Posterior vena cava (tissue), 2 donors: ENCODE measurements at places on chromosomes 3 and 15. TPM values are rescaled to one million over a fixed set of nuclear protein-coding genes. Genes with fewer than 3 reads are reported as not detected.

DNA sequence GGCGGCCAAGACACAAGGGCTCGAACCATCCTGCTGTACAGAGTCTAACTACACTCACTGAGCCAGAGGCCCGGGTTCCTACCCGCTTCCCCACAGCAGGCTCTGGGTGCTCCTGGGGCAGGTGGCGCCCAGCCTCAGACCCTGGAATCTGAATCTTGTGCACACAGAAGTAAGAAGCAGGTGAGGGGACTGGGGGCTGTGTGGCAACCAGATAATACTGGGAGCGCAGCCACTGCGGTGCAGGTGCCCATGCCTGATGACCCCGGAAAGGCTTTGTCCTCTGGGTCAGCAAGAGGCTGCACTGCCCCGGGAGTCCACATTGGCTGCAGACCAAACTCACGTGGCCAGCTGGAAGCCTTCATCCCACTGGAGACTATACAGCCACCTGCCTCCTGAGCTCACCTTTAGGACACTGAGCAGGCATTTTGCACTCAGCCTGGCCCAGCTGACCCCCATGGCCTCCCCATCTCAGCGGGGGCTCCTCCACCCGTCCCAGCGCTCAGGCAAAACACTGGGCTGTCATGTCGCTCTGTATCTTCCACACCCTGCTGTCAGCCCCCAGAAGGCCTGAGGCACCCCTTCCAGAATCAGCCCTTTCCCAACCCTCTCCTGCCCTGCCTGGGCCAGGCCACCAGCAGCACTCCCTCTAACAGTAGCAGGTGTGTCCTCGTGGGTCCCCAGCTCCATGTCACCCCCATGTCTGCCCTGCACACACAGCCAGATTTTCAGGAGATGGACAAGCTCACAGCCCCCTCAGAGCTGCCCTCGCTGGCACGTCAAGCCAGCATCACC, 101.0 kb upstream of the IQSEC1 start:
- peak; percentile 70 for DNase-seq

- DNase-seq, result peak; percentile 9
Measured at GRCh38 chr15:90033006-90033405, 31.9 kb downstream of the ZNF710 start.

DNA sequence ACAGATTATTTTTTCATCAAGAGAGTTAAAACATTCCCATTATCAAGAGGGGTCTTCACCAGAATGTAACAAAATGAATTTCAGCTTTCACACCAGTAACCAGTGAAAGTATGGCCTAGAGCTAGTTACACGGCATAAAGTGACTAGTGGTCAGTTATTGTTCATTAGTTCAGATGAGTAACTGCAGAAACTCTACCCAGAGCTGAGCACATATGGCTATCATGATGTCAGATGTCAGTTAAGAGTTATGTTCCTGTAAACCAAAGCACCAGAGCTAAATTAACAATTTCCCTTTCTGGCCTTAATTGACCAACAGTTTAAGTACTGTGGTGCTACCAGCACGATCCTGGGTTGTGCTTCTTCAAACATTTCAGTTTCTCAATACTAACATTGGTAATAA, 6.6 kb upstream of the MRPS25 start:
- no peak for DNase-seq

- no peak for DNase-seq
Measured at GRCh38 chr3:123353850-123354233, 95.0 kb downstream of the ADCY5 start.

DNA sequence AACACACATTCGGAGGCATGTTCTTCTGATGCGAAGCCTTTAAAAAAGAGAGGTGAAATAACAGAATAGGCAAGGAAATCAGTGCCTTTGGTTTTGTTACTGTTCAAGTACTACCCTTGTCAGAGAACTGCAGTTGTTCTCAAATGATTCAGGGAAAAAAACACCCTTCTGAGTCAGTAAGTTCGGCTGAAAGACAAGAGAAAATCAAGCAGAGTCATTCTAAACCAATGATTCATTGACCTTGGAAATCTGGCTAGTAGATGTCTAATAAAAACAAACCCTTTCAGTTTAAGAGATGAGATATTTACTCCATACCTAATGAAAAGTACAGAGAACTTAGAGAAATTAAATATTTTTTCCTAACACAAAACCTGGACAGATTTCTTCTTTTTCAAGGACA, 72.7 kb upstream of the ABI3BP start:
- no peak for DNase-seq

- no peak for DNase-seq
Measured at GRCh38 chr3:141894524-141895176, 18.2 kb downstream of the ATP1B3 start.

- no peak for DNase-seq
Measured at GRCh38 chr3:15465876-15466585, 38.6 kb downstream of the EAF1 start.

DNA sequence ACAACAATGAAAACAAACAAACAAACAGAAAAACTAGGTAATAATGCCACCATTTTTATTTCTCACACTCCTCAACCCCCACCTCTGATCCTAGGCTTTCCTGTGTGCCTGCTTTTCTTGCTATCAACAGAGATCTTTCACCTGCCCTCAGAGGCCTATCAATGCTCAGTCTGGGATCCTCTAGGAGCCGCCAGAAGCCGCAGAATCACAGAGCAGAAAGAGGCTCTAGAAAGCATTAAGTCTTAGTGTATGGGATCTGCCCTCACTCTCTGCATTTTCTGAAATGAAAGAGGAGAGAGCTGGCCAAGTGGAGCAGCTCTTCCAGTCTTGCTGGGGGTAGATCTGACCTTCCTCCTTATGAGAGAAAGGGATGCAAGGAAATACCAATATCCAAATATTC, 306.8 kb downstream of the TUSC7 start:
- no peak for DNase-seq

- DNase-seq, result no peak
Measured at GRCh38 chr15:99504071-99504822, 61.5 kb upstream of the MEF2A start.

DNA sequence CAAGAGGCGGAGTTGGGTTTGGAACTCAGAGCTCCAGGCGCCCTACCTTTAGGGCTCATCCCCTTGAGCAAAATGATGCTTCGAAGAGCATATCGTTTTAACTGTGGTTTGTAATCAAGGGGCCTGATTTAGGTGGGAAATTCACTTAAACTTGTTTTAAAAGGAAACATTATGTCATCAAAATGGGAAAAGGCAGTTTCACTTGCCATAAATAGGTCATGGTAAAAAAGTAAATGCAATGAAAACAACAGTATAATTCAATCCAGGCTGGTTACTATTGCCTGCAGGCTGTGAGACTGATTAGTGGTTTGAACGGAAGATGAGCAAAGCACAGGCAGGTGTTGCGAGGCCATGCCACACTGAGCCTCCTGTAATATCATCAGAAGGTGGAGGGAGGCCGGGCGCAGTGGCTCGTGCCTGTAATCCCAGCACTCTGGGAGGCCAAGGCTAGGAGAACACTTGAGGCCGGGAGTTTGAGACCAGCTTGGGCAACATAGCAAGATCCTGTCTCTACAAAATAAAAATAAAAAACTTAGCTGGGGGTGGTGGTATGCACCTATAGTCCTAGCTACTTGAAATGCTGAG, 2.1 kb downstream of the HDAC11 start:
- peak; percentile 64 for DNase-seq

DNA sequence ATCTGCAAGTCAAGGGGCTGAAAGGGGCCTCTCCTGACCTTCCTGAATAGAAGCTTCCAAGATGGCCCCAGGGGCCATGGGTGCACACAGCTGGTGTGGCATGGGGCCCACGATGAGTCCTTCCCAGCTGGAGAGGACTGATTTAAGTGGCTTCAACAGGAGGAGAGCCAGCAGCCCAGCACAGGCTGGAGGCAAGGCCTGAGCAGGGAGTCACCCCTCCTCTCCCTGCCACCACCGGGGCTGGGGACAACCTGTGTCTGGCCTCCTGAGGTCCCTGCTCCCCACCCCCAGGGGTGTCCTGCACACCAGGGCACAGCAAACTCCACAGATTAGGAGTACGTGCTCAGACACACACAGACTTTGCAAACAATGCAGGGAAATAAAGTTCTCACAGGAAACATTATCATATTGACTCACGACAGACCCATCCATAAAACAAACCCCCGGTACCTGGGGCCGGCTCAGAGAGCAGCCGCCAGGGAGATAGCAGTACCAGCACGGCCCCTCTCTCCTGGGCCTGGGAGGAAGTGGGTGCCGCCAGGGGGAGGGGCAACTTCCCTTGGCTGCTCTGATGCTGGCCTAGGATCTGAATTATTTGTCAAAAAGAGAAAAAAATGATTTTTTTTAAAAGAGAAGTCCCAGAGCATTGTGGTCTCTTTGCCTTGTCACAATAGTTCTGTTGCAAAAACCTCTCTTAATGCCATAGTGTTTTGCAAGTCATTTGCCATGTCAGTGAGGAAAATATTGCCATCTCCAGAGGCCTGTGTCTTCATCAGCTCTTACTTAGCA, 21.9 kb upstream of the TSEN2 start:
- no peak for DNase-seq

DNA sequence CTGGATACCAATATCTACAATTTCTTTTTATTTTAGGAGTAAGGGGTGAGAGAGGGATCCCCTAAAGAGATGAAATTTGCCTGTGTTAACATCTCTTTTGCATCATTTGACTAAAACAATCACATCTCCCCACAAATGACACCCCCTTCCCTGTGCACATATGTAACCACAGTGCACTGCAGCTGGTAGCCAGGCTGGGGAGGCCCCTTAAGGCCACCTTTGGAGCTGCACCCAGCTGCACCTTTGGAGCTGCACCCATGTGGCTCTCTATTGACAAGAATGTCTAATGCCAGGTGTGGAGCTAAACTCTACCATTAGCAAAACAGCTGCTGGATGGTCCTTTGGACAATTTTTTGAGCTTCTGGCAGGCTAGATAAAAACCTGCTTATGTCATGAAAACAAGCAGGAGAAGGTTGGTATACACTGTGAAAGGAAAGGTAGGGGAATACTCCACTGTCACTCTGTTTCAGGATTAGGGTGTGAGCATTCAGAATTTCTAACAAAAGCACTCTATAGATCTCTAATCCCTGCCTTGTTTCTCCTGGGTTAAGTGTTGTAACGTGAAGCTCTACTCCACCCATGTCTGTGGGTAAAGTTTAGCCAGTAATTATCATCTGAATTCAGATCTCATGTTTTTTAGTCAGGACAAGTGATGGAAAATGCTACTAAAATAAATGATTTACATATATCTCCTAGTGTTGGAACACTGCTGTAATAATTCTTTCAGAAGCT, 52.1 kb downstream of the TFG start:
- no peak for DNase-seq

GRCh38 chr15:93460717-93461116, 371.7 kb upstream of the RGMA start:
- no peak for DNase-seq

- DNase-seq, result no peak
Measured at GRCh38 chr3:197132916-197133530, 103.4 kb upstream of the MELTF start.

- peak; percentile 92 for DNase-seq
Measured at GRCh38 chr3:51974963-51975851, at the start of gene ABHD14A. TSS of gene ABHD14A (plus strand) at chr3:51975064. CDS start at chr3:51975136, 72 bp downstream.

- DNase-seq, result no peak
Measured at GRCh38 chr3:123153125-123154019, 48.4 kb upstream of the SEC22A start.

- DNase-seq, result no peak
Measured at GRCh38 chr3:41893977-41894376, 67.9 kb downstream of the ULK4 start.

DNA sequence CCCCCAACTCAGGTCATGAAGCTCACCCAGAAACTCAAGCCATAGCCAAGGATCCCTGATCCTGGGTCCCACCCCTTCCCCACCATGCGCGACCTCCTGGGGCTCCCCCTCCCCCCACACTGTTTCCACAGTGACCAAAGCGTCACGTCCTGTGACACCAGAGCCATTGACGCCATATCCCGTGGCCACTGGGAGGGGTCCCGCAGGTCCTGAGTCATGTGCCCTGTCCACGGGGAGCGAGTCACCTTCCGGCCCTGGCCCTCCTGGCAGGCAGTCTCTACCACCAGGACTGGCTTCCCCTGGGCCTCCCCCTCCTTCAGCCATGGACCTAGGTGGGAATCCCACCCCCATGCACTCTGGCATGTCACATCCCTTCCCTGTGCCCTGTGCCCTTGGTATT, 15.6 kb downstream of the SEMA3F start:
- DNase-seq, result peak; percentile 91

DNA sequence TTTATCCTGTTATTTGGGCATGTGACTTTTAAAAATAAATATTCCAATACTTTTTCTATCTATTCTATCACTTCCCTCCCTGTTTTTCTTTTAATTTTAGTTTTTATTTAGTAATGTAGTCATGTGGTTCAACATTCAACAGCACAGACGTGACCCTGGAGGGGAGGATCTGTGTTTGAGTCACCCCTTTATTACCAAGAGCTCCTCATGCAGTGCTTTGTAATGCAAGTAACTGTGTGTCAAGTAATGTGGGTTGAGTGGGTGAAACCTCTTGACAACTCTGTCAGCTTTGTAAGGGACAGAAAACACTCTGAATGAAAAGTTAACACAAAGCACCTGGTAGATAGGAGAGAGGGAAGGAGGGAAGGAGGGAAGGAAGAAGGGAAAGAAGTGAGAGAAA, 89.7 kb upstream of the FGF12 start:
- DNase-seq, result no peak

DNA sequence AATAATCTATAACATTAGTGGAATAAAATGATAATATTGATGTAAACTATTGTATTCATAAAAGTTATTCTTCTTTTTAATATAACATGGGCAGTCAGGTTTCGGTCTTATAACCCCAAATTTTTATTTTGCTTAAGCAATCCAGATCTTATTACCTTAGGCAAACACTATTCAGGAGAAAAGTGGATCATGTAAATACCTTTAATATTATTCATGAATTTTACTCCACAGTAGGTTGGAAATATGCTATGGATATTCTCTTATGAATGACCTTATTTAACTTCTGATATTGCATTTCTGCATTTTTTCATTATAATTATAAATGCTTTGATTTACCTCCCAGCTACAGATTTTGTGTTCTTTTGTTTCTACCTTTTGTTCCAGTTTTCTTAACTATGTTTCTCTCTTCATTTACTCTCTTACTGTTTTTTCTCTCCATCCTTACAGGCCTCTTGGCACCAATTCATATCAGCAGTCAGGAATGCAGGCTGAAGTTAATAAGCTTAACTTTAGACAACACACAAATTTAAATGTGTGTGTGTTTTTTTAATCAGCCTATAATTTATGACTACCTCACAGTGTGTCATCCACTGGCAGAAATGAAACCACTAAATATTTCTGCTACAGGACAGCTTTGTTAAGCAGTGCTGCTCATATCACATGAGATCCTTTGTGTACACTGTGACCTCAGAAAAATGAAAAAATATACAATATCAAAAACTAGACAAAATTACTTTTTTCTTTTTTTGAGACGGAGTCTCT, 111.0 kb downstream of the NSUN3 start:
- DNase-seq, result no peak

The TGM4 gene
- not detected for total RNA-seq

The SPTBN5 gene
- total RNA-seq, result 0.71 TPM

The AGBL1 gene
- not detected for total RNA-seq

The SLC38A3 gene
- 0.62 TPM for total RNA-seq

The IL5RA gene
- total RNA-seq, result not detected

The POLQ gene
- 0.23 TPM for total RNA-seq

The CCDC80 gene
- total RNA-seq, result 1,773 TPM

The CACNA2D3 gene
- 2.0 TPM for total RNA-seq

The GOLGA8T gene
- not detected for total RNA-seq

The RTP1 gene
- not detected for total RNA-seq

The SLC51A gene
- not detected for total RNA-seq
